Cardiac ventricle fibroblast (primary cell): ENCODE measurements at places on chromosomes 7 and 10. TPM values are rescaled to one million over a fixed set of nuclear protein-coding genes. Genes with fewer than 3 reads are reported as not detected.

The SERPINE1 gene
- 408 and 426 TPM in 2 replicates for total RNA-seq

The SLC29A3 gene
- 3.0 and 4.1 TPM in 2 replicates for total RNA-seq

The IMMP2L gene
- 9.0 and 10.8 TPM in 2 replicates for total RNA-seq

The CHPF2 gene
- 81.6 and 93.4 TPM in 2 replicates for total RNA-seq

The ASB10 gene
- not detected in 2 replicates for total RNA-seq

The TRIM74 gene
- not detected in 2 replicates for total RNA-seq

The ZNF425 gene
- total RNA-seq, result 2.4 and 3.5 TPM in 2 replicates

The CH25H gene
- 0.69 TPM in 1 of 2 replicates, not detected in the other for total RNA-seq

The CYP2C19 gene
- not detected in 2 replicates for total RNA-seq

The NAT16 gene
- not detected in 2 replicates for total RNA-seq

The CNTNAP2 gene
- 0.05 and 0.31 TPM in 2 replicates for total RNA-seq

The ADCYAP1R1 gene
- total RNA-seq, result 0.69 and 1.2 TPM in 2 replicates

The DLX6 gene
- not detected in 2 replicates for total RNA-seq

The MLXIPL gene
- total RNA-seq, result 0.54 TPM in 1 of 2 replicates, not detected in the other

The GIMAP1 gene
- total RNA-seq, result 0.12 and 0.20 TPM in 2 replicates

The TDRD1 gene
- 1.2 and 1.7 TPM in 2 replicates for total RNA-seq

The BAMBI gene
- total RNA-seq, result 12.0 and 16.9 TPM in 2 replicates

The PITRM1 gene
- total RNA-seq, result 46.5 and 50.7 TPM in 2 replicates

The SAP25 gene
- total RNA-seq, result not detected in 2 replicates

The AKR1C4 gene
- total RNA-seq, result not detected in 2 replicates

The LIPJ gene
- not detected in 2 replicates for total RNA-seq

The ADAM22 gene
- total RNA-seq, result 0.19 and 0.34 TPM in 2 replicates

The HYAL4 gene
- not detected in 2 replicates for total RNA-seq

The FAM25C gene
- total RNA-seq, result not detected in 2 replicates

The SORCS1 gene
- total RNA-seq, result not detected in 2 replicates

The CFAP43 gene
- total RNA-seq, result 0.06 and 0.15 TPM in 2 replicates

The TRIM73 gene
- 0.12 and 0.59 TPM in 2 replicates for total RNA-seq

The ARMC3 gene
- not detected in 2 replicates for total RNA-seq

The TECPR1 gene
- total RNA-seq, result 17.6 and 18.8 TPM in 2 replicates

The LMOD2 gene
- not detected in 2 replicates for total RNA-seq

The AKR1C8 gene
- total RNA-seq, result not detected in 2 replicates

The LYZL1 gene
- not detected in 2 replicates for total RNA-seq

The MYL10 gene
- not detected in 2 replicates for total RNA-seq

The SCD gene
- 89.5 and 91.8 TPM in 2 replicates for total RNA-seq

The LIPN gene
- not detected in 2 replicates for total RNA-seq

The KBTBD2 gene
- 12.0 and 19.2 TPM in 2 replicates for total RNA-seq

The LRRC17 gene
- total RNA-seq, result 229 and 230 TPM in 2 replicates

The INHBA gene
- total RNA-seq, result 1.5 and 1.9 TPM in 2 replicates

The HIPK2 gene
- 69.1 and 72.6 TPM in 2 replicates for total RNA-seq

The AGR2 gene
- not detected in 2 replicates for total RNA-seq

The DNAJC30 gene
- 6.1 and 9.0 TPM in 2 replicates for total RNA-seq

The OR2A12 gene
- total RNA-seq, result not detected in 2 replicates

The ETV1 gene
- total RNA-seq, result 9.0 and 17.6 TPM in 2 replicates

The MCM7 gene
- total RNA-seq, result 11.0 and 17.1 TPM in 2 replicates

The OR9A2 gene
- total RNA-seq, result not detected in 2 replicates

The LBX1 gene
- total RNA-seq, result not detected in 2 replicates

The NSUN5 gene
- total RNA-seq, result 15.5 and 17.0 TPM in 2 replicates

The NUDT13 gene
- total RNA-seq, result 1.0 and 1.7 TPM in 2 replicates

The CDHR1 gene
- 0.06 TPM in 1 of 2 replicates, not detected in the other for total RNA-seq

The TMEM139 gene
- 0.24 TPM in 1 of 2 replicates, not detected in the other for total RNA-seq

The FBXL15 gene
- 14.0 and 16.9 TPM in 2 replicates for total RNA-seq

The CDC123 gene
- total RNA-seq, result 49.5 and 58.0 TPM in 2 replicates

The RSPH10B2 gene
- total RNA-seq, result not detected in 2 replicates

The BAIAP2L1 gene
- total RNA-seq, result 1.6 and 4.4 TPM in 2 replicates

The CRCP gene
- 27.3 and 29.1 TPM in 2 replicates for total RNA-seq

The ACHE gene
- not detected in 2 replicates for total RNA-seq

The RET gene
- 0.19 and 0.39 TPM in 2 replicates for total RNA-seq

The PNLIPRP2 gene
- total RNA-seq, result not detected in 2 replicates

The GPR22 gene
- not detected in 2 replicates for total RNA-seq
